ENCODE measurements at places on chromosomes 2 and 18.

DNA sequence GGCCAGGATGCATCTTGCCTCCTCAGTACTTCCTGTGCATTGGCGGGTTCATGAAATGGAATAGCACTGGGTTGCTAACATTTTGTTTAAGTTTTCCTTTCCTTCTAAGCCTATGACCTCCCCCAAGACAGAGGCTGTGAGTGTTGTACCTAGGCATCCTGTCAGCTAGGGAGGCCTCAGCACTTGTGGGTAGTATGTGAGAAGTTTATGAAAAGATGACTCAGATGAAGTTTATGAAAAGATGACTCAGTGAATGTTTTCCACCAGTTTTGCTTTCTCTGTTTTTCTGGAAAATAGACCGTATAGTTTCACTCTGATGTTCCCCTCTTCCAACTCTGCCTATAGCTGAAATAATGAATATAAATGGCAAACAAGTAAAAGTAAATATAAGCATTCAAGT, 412.9 kb downstream of the TMEM182 start:
- DNase-seq = no peak

- DNase-seq = no peak
These were observed 44.9 kb downstream of the STK25 start for GRCh38 chr2:241463276-241464135.

DNA sequence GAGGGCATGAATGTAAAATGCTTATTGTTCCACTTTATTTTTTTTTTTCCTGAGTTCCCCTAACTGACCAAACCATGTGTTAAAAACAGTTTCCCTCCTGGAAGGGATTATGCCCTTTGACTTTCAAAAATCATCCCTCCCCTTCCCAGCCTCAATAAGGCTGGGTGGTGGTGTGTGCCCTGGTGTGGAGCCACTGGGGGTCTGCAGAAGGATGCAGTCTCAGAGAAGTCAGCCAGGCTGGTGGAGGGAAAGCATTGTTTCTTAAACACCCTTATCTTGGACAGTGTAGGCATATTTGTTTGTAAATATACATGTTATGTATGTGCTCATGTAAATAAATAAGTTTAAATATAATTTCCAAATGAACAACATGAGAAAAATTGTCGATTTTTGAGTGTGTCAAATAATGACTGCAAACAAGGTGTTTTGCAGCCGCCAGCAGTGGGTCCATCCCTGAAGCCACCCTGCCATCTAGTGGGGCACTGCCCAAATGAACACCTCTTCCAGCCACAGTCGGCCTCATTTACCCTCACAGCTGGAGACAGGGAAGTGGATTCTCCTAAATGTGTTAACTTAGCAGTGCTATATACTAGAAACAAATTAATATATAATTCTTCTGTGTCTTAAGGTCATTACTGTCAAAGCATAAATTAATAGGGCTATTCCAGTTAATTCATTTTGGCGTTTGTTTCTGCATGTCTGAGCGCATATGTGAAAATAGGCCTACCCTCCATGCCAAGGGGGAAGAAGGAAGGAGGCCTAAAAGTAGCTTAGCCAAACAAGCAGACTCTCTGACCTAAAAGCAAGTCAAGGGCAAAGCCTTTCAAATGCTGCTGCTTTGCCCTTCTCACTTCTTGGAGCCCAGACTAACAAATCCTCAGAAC, 209.6 kb upstream of the PIK3C3 start:
- DNase-seq = peak; percentile 91

DNA sequence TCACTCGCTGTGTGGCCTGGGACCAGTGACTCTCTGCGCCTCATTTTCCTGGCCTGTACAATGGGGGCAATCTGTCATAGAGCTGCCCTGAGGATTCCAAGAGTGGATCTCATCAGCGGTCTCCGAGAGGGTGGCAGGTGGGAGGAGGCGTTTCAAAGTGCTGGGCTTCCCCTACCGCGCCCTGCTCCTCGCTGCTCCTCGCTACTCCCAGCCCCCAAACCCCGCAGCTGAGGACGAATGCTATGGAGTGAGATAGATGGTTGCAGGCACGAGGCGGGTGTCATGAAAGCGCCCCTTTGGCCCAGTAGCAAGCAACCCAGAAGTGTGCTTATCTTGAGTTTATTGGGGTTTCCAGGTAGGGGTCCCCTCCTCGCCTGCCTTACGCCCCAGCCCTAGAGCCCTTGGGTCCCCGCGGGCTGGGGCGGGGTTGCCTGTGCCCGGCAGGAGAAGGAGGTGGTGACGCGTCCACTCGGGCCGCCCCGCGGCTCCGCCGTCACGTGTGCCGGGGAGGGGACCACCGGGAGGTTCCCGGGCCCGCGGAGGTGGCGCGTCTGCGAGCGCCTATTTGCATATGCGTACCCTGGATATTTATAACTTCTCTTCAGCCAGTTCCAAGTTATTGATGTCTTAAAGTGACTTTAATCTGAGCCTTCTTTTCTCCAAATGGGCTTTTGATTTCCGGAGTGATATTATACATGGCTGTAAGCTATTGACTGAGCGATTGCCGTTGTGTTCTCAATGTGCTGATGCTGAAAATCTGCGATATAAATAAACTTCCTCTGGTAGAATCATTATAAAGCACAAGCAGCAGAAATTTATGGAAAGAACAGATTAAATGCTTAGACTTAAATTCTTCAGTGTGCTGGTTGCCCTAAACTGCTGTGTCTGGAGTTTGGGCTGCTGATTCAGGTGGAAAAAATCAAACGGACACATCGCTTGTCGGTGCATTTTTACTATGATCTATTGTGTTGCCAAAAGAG, 263.7 kb downstream of the ATAD2B start:
- DNase-seq = peak; percentile 92

DNA sequence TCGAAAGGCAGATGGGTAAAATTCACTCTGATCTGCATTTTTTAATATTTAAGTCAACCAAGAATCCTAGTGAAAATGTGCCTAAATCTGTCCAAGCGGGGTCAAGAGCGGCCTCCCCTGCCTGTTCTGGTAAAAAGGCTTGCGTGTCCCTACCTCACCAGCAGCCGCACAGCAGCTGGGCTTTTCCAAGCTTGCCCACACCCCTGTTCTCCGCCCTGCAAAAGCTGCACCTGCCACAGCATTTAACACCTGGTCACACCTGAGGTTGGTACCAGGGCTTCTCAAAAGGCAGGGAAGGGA, 25.8 kb upstream of the TMEM182 start:
- no peak for DNase-seq

GRCh38 chr2:21544392-21544791, 420.6 kb downstream of the TDRD15 start:
- no peak for DNase-seq

DNA sequence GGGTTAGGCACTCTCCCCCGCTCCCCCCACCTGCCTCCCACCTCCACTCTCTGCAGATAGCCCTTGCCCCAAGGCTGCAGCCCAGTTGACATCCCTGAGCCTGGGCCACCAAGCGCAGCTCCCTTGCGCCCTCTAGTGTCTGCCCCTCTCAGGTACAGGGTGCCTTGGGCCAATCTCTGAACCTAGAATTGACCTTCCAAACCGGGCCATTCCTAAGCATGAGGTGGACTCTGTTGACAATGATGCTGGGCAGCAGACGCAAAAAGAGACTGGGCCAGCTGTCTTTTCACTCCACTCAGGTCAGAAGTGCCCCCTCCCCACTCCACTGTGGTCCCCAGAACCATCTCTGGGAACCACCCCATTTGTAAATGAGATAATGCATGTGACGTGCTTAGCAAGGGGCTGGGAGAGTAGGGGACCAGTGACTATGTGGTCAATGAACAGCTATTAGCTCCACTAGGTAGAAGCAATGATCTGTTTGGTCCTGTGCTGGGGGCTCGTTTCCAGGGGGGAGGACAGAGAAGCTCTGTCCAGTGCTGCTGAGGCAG, 43.3 kb upstream of the PLB1 start:
- peak; percentile 73 for DNase-seq

GRCh38 chr2:69061525-69061924, 48.5 kb downstream of the ANTXR1 start:
- no peak for DNase-seq

DNA sequence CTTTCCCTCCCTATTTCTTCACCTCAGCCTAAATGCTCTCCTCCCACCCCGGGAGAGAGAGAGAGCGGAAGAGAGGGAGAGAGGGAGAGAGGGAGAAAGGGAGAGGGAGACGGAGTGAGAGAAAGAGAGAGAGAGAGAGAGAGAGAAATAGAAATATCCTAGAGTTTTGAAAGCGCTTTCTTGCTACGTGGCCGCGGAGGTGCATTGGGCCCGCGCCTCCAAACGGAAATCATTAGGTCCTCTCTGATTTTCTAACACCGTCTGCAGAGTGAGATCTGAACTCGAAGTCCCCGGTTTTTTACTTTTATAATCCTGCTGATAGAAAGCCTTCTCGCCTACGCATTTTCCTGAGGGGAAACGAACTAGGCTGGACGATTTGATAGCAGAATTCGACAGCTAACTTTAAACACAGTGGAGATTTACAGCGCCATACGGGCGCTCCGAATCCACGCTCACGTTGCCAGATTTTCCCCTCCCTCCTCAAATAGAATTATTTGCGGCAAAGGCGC, 903 bp upstream of the EVX2 start:
- DNase-seq = peak; percentile 73

All from eye (tissue), 1 donor.